ENCODE measurements at places on chromosomes 6 and 20.

GRCh38 chr6:36917541-36918193, 31.9 kb downstream of the C6orf89 start:
- DNase-seq: peak; percentile 48

- DNase-seq: no peak
These were observed 39.5 kb upstream of the TFAP2C start for GRCh38 chr20:56589633-56590032.

GRCh38 chr6:25248123-25248522, 31.1 kb upstream of the CARMIL1 start:
- DNase-seq: peak; percentile 73

GRCh38 chr6:42451333-42452170, at the start of gene TRERF1:
Gene TRERF1, minus strand, starts transcription at chr6:42451926. Its CDS starts 182,336 bp downstream, at chr6:42269590.
- peak; percentile 76 for DNase-seq

GRCh38 chr6:51541847-51542246, 545.6 kb downstream of the PKHD1 start:
- DNase-seq: peak; percentile 0

DNA sequence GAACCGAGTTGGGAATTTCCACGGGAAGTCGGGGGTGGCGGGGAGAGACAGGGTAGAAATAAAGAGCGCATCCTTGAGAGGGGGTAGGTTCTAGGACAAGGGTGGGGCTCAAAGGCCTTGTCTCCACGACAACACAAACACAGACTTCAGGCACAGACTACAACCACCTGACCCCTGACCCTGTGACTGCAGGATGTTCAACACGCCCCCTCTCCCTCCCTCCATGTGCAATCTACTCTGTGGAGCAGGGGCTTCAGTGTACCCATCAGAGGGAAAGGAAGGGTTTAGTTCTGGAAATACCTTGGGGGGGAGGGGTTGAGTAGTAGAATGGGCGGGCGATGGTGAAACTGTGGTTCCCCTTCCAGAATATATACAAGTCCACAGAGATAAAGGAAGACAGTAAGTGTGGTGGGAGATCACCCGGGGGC, 651 bp upstream of the TAPBP start:
- peak; percentile 85 for DNase-seq

- DNase-seq: no peak
These were observed 124.1 kb upstream of the ESR1 start for GRCh38 chr6:151683381-151683780.

DNA sequence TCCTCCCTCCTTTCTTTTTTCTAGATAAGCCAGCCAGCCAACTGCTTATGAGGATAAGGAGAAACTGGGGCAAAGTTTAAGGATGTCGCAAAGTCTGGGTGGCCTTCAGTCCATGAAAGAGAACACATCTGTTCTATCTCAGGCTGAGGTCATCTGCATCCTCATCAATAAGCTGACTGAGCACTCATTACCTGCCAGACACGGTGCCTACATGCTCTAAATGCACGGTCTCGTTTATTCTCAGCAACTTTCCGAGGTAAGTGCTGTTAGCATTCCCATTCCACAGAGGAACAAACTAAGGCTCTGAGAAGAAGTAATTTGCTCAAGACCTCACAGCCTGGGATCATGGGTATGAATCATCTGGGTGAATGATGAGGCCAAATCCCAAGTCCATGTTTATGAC, 133.1 kb downstream of the BCAS1 start:
- no peak for DNase-seq

GRCh38 chr20:13898012-13898612, 92.3 kb downstream of the SEL1L2 start:
- no peak for DNase-seq

DNA sequence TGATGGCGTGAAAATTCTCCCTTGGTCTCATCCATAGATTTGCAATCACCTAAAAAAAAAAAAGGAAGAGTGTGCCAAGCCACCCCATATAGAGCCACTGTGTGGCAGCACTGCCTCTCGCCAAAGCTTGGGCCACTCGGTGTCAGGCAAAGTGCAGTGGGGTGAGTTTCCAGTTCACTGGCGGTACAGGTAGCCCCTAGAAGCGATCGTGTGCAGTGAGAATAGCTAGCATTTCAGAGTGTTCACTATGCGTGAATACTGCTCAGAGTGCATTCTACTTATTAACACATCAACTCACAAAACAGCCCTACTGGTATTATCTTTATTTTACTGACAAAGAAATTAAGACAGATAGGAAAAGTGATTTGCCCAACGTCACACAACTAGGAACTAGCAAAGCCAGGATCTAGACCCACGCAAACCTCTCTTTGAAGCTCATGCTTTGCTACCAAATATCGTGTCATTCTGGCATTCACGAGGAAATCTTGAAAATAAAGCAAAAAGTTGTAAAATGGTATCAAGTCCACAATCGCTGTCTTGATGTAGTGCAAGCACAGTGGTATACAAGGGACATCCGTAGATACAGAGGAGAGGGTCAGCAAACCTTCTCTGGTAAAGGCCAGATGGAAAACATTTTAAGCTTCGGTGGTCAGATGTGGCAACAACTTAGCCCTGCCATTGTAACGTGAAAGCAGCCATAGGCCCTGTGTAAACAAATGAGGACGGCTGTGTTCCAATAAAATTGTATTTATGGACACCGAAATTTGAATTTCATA, 10.4 kb upstream of the GCNT2 start:
- DNase-seq: peak; percentile 42
